ENCODE measurements at places on chromosomes 5 and 9.

- DNase-seq, result peak; percentile 61
Observed at GRCh38 chr5:175796536-175797499, 74.6 kb upstream of the CPLX2 start.

DNA sequence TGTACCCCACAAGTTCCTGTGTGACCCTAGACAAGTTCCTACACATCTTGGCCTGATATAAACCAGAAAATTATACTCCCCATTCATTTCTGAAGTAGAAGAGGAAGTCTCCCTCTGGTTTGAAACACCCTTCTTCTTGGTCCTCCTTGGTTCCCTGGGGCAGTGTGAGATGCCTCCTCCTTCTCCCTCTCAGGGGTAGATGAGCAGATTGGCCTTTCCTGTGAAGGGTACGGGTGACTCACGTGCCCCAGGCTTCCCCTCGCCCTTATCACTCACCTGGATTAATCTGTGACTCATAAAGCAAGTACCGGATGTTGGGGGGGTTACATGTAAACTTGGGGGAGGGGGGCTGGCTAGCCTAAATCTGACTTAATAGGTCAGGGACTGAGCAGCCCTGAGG is 11.1 kb upstream of the AQP3 start:
- DNase-seq, result peak; percentile 68

DNA sequence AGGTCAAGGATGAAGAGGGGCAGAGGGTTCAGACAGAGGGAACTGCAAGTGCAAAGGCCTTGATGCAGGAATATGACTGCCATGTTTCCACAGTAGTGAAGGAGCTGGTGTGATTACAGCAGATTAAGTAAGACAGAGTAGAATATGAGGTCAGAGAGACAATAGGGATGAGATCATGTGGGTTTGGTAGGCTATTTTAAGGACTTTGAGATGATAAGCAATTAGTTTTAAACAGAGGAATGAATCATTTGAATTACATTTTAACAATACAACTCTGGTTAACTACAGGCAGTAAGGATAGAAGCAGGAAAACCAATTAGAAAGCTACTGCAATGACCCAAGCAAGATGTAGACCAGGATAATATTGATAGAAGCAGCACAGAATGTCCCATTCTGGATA is 7.7 kb downstream of the CENPK start:
- no peak for DNase-seq

- DNase-seq, result no peak
Observed at GRCh38 chr9:107539427-107540163, 50.0 kb upstream of the KLF4 start.

GRCh38 chr9:127201731-127202130 is 62.8 kb upstream of the GARNL3 start:
- no peak for DNase-seq

- DNase-seq, result no peak
Observed at GRCh38 chr5:90410178-90410762, 714 bp upstream of the CETN3 start.

GRCh38 chr5:40037713-40038112 is 612.9 kb upstream of the DAB2 start:
- no peak for DNase-seq

DNA sequence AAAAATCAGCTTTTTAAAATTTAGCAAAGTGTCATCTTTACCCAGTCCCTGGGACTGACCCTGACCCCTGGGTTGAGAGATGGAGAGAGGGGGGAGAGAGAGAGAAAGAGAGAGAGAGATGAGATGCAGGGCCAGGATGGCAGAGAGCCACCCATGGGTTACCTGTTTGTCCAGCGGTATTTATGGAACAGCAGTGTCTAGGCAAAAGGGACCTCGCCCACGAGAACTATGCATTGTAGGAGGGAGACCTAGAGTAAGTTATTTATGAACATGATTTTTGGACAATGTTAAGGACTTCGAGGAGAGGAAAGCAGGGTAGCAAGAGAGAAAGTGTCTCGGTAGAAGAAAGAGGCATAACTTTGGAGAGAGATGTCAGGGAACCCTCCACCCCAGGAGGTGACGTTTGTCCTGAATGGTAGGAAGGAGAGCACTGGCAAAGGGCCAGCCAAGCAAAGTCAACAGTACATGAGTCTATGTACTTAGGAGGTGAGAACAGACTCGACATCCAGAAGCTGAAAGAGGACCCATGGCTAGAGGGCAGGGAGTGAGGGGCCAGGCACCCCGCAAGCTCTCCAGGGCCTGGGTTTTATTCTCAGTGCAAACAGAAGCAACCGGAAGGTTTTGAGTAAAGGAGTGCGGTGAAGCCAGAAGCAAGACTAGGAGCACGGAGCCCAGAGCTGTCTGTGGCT is 30.5 kb upstream of the MSX2 start:
- no peak for DNase-seq

- no peak for DNase-seq
Observed at GRCh38 chr5:154200221-154200620, 9.7 kb downstream of the GALNT10 start.

DNA sequence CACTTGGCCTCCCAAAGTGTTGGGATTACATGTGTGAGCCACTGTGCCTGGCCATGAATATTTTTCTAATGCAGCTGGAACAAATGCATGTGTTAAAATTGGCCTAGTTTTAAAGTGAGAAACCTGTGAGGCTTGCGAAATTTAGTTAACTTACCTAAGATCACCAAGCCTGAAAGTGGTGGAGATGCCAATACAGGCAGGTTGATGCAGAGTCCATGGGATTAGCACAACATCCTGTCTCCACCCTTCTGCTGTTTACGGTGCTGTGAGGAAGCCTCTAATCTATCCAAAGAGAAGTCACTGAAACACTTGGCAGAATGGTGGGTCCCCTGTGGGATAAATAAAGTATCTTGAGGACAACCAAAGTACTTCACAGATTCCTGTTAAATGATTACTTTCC is 98.2 kb downstream of the PCSK5 start:
- no peak for DNase-seq

DNA sequence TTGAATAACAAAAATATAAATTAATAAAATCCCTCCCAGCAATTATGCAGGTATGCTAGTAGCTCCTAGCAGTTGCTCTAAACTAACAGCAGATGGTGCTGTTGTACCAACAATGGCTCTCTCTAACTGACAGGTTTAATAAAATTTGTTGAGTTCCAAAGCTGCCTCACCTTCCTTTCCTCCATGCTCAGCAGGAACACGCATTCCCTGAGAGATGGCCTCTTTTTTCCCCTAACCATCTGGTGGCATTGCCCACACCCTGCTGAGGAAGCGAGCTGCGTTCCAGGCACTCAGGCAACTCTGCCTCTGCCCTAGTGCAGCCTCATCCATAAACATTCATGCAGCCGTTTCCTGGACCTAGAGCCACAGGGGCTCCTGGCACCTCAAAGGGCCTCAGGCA is 106.2 kb downstream of the KLHL3 start:
- DNase-seq, result no peak

DNA sequence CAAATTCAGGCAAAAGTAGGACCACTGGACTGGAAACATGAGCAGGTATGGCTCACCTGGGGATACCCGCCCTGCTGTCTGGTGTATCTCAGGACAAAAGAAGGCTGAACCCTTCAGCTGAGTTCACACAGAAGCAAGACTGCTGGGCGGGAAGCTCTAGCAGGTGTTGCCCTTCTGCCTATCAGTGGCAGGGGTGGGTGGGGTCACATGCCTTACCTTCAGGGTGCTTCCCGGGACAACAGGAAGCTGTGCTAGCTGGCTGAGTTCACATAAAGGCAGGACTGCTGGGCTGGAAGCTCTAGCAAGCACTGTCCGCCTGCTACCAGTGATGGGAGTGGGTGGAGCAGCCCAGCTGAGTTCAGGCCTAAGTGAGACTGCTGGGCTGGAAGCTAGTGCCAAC is 498.8 kb upstream of the ZNF608 start:
- no peak for DNase-seq

DNA sequence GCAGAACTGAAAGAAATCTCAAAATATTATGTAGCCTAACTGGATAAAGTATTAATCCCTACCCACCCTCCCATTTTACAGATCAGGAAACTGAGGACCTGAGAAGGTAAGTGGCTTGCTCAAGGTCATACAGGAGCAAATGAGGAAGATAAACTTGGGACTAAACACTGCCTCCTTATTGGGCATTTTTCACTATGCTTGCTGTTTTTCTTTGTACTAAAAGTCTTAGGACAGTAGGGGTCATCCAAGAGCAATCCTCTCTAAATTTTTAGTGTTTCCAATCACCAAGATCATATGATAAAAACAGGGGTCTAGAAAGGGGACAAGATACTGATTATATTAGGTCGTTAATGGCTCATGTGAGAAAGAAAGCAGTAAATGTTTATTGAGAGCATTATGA is 80.8 kb downstream of the RORB start:
- no peak for DNase-seq

DNA sequence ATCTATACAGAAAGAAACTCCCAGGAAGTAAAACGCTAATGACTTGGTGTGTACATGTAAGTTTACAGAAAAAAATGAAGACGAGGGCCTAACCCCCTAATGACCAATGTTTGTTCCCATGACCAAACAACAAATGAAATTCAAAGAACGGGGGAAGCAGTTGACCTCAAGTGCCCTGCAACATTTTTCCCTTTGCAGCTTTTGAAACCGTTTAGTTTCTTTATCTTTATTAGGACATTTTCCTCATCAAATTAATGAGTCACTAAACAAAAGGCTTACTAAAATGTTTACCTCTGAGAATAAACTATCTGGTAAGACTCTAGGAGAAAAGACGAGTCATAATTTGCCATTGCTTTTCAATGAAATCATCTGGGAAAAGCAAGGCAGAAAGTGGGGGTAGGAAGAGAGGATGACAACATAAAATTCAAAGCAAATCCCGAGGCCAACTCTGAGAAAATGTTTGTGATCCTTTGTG is 57.4 kb downstream of the LHFPL2 start:
- DNase-seq, result no peak

DNA sequence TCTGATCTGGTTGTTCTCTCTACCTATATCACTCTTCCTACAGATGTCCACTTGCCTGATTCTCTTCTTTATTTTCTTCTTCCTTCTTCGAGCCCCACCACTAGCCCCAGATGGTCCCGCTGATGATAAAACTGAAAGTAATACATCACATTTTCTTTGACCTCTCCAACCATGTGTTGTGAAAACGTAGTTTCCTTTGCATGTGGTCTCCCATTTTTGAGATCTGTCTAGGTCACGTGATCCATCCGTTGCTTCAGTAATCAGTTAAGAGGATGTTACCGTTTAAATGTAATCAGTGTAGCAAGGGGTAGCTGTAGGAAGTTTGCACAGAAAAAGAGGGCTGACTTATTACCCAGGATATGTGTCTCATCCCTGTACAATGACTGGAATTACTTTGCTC is 426.3 kb upstream of the TLE4 start:
- no peak for DNase-seq

- no peak for DNase-seq
Observed at GRCh38 chr9:124322618-124323432, 65.1 kb downstream of the NEK6 start.

DNA sequence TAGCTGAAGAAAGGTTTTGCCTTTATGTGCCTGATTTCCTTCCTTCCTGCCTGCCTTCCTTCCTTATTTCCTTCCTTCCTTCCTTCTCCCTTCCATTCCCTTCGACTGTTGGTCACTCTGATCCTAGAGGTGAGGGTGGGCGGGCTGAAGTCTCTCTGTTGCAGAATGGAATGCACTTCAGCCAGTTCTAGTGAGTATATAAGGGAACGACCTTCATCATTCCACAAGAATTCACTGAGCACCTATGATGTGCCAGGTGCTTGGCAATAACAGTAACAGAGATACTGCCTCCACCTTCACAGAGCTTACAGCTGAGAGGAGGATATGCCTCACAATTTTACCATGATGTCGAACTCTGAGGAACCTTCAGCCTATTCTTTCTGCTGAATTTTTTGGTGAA is 8.7 kb upstream of the OR5C1 start:
- DNase-seq, result no peak

- peak; percentile 22 for DNase-seq
Observed at GRCh38 chr9:131276094-131276888, at the start of gene FAM78A. TSS of gene FAM78A (minus strand) at chr9:131276510. CDS start at chr9:131276179, 331 bp downstream.

DNA sequence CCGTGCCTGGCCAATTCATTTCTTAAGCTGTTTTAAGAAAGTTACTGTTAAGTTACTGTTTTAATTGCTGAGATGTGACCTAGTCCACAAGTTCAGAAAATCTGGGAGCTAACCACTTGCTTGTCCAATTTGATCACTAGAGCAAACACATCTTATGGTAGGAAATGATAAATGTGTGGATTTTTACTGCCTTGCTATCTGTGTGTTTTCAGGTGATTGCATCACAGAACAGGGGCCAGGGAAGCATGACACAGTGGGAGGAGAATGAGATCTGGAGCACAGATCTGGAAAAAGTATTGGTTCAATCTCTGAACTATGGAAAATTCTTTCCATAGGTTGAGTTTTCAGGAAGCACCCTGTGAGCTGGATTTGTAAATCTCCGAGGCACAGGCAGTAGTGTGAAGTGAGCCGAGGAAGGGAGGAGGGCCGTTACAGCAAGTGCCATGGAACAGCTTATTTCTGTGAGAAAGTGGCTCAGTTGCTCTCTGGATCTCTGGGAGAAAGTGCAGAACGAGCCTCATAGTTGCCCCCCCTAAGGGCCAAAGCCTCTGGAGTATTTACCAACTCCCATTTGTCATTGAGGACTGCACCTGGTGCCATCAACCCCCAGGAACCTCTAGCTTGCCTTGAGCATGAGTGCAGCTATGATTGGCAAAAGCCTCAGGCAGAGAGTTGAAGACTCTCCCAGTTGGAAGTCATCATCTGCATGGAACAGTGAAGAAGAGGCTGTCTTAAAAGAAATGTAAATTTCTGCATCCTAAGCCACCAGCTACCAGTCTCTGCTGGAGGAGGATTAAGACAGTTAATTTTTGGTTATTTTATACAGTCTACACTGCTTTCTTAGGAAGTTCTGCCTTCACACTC is 161.8 kb upstream of the CLINT1 start:
- DNase-seq, result no peak

All from stimulated activated CD8-positive, alpha-beta memory T cell treated with anti-CD3 and anti-CD28 coated beads, Interleukin-7, amount 100 ng/mL, for 48 hours (primary cell).